ENCODE measurements at places on chromosomes 1 and 21.

- no peak for DNase-seq
These were observed 43.1 kb downstream of the KIF21B start for GRCh38 chr1:200980452-200980772.

DNA sequence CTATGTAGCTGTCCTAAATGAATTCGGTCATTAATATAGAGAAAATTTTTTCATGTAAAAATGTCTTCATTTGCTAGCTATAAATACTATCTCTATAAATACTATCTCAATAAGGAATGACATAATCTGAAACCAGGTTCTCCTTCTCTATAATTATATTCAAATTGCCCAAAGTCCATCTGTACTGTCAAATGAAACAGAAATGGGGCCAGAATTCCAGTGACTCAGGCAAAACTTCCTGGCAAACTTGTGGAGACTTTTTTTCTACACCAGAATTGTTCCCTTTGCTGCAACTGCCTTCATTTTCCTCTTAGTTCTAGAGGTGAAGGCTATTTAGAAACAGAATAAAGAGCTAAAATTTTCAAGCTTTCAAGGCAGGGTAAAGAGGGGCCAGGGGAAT lies 152.5 kb downstream of the KCNH1 start:
- DNase-seq: no peak

GRCh38 chr1:223840254-223840653 lies 5.5 kb downstream of the TP53BP2 start:
- no peak for DNase-seq

GRCh38 chr1:37098237-37098636 lies 63.9 kb upstream of the GRIK3 start:
- no peak for DNase-seq

- DNase-seq: no peak
These were observed 67.6 kb upstream of the ABCG1 start for GRCh38 chr21:42151148-42151947.

- no peak for DNase-seq
These were observed 5.9 kb downstream of the SOD1 start for GRCh38 chr21:31665397-31665796.

DNA sequence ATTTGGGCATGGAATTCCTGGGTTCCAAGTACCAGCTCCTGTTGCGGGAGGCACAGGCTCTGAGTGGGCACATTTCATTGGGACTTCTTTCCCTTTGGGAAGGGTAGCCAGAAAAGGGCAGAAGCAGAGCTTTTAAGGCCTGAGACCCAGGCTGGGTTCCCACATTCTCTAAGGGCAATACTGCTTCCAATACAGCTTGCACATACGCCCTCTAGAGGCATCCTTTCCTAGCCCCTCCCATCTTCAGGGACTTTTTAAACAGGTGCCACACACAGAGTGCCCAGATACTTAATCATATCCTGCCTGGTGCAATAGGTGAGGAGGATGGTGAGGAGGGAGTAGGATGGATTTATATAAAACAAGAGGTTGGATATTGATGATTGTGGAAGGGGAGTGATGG lies 5.7 kb downstream of the GPR88 start:
- no peak for DNase-seq

- no peak for DNase-seq
These were observed 1.8 kb upstream of the GJA4 start for GRCh38 chr1:34790985-34791384.

- no peak for DNase-seq
These were observed 21.9 kb downstream of the LYST start for GRCh38 chr1:235844776-235845175.

DNA sequence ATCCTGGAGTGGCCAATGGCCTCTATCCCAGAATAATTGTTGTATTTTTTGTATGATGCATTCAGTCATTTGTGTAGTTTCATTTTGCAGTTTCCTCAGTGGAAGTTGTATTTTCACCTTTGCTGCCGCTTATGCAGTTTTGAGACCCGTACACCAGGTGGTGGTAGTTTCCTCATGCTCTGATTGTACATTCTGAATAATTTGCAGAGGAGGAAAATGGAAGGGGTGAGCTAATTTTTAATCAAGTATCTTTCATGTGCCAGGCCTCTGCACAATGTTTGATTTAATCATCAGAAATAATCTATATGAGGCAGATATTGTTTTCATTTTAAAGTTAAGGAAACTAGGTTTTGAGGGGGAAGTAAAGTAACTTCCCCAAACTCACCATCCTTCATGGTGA lies 29.5 kb downstream of the HLX start:
- no peak for DNase-seq

GRCh38 chr1:203035111-203036000 lies 9.1 kb downstream of the PPFIA4 start:
- no peak for DNase-seq

DNA sequence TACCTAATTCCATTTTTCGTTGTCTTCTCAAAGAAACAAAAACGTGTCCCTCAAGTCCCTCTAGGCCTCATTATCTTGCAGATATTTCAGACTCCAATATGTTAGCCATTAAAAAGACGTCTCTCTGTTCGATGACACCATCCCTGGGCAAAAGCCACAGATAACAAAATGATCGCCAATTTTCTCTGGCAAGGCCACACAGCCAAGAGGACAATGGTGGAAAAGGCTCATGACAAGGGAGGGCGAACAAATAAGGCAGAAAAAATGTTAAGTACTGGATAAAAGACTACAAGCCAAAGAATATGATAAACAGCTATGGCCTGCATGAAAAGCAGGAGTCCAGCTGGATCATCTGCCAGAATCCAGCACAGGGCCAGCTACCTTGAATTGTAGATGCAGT lies 82.9 kb downstream of the TBX15 start:
- no peak for DNase-seq

DNA sequence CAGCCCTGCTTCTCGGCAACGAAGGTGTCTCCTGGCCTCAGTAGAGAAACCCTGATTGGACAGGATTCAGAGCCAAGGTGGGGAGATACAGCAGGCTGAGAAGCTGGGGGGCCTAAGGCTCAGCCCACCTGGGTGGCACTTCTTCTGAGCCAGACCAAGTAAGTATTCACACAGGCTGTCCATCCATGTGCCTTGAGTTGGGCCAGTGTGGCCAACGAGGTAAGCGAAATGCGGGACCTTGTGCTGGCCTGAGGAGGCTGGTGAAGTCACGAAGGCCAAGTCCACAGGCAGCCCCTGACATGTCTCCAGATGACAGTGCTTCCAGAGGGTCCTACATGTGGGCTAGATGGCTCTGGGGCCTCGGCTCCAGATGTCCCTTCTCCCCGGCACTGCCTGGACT lies 91.4 kb downstream of the ITPKB start:
- DNase-seq: no peak

DNA sequence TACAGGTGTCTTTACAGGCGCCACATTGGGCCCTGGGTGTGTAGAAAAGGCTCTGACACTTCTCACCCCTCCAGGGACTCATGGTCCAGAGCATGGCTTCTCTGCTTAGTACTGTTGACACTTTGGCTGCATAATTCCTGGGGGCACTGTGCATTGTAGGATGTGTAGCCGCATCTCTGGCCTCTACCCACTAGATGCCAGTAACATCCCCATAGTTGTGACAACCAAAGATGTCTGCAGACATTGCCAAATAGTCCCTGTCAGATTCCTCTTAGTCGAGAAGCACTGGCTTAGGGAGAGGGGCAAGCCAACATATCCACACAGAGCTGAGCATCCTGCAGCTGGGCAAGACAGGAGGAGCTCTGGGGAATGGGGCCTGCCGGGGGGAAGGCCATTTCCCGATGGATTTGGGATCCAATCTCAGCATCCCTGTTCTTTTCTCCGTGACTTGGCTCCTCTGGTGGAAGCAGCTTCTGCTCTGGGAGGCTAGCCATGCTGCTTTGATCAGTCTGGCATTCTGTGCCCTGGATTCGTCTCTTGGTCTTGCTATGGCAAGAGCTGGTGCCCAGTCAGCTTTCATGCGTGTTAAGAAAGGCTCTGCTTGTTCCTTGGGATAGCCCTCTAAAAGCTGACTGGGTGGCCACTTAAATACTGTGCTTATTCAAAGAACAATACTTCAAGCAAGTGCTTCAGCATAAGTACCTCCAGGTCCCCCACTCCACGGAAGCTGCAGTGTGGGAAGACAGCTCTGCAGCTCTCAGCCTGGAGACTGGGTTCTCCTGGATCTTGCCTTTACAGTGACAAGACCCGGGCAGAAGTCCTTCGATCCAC lies 38.3 kb upstream of the SCMH1 start:
- DNase-seq: no peak

DNA sequence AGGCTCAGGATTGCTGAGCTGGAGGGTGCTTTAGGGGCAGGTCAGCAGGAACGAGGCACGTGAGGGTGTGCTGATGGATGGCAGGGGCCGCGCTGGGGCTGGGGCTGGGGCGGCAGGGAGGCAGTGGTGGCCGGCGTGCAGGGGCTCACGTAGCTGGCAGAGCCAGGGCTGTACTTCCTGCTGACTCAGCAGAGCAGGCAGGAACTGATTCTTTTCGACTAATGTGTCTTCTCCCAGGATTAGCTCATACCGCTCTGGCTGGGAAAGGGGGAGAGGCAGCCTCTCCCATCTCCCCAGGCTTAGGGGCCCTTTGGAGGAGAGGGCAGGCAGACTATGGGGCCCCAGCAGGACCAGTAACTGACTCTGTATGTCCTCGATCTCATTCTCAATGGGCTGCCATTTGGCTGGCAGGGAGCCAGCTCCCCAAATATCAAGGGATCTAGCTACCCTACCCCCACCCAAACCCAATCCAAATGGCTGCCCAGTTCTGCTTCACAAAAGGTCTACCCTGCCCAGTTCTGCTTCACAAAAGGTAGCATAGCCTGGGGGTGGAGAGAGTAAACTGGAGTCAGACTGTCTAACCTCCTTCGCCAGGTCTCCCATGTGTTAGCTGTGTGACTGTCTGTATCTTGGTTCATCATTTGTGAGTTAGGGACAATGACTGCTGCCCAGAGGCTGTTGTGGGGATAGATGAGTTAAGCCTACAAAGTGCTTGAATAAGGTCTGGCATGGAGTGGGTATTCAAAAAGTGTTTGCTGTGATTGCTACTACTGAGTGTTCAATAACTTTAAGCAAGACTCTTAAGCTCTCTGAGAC lies 100.1 kb upstream of the SLC2A1 start:
- DNase-seq: no peak

DNA sequence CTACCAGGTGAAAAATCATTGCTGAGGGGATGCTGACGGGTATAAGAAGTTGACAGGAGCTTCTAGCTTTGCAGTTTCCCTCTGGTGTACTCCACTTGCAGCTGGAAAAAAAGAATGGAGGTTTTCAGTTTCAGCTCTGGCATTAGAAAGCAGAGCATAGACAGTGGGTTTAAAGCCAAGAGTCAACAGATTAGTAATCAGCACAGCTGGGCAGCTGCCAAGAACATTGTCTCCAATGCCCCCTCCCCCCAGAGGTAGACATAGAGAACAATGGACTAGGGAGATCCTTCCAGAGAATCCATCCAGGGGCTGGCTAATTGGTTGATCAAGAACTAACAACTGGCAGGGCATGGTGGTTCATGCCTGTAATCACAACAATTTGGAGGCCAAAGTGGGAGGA lies 10.1 kb upstream of the ZBTB8B start:
- DNase-seq: no peak

DNA sequence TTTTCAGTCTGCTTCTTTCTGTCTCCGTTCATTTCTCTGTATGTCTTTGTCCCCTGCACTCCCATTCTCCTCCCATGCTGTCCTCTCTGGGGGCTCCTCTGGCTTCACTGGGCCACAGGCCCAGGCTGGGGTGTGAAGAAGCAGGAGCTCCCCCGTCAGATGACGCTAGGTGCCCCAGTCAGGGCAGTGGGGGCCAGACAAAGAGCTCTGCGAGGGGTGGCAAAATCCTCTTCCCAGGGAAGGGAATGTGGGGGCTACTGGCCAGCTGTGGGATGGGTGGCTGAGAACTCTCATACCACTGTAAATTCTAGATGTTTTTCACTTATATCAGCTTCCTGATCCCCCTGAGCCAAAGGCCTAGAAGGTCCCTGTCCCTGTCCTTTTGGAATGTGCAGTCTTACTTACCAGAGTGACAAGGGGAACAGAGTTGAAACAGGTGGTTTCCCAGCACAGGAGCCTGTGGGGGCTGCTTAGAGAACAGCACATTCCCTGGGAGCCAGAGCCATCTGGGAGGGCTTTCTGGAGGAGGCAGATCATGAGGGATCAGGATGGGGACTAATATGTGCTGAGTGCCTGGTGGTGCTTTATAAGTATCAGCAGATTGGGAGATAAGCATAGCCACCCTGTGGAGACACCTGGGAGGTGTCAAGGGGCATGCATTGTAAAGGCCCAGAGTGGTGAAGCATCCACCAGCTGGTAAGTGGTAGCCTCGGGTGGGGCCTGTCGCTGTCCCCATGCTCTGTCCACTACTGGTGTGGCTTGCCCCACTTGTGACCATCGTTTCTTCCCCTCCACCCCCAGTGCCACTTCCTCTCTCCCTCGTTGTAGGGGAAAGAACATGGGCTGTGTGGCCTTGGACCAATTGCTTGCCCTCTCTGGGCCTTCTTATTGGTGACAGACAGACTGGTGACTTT lies 10.1 kb upstream of the PADI1 start:
- no peak for DNase-seq

DNA sequence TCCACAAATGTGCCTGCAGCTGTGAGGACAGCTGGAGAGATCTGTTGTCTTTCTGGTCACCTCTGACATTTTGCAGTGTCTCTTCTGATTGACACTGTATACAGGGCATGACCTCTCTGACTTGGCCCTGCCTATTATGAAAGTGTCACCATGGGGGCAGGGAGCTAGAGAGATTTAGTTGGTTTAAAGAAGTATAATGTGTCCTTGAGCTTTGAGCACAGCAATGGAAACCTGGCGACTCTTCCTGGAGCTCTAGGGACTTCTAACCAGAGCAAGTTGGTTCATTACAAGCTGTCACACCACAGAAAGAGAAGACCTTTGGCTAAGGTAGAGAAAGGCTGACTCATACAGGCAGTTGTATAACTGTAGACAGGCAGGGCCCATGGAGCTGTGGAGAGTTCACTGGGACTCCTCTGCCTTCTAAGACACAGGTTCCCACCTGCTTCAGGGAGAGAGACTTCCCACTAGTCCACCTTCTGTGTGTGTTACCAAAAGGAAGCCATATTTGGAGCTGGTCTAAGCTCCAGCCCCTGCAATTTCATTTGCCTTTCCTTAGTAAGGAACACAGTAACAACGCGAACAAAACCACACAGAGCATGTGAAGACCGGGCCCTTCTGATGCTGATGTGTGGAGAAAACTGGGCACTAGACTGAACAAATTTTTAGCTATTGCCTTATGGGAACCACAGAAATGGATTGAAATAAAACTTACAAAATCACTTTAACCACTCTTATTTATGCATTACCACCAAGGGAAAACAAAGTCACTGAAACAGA lies 90.5 kb upstream of the ADAR start:
- no peak for DNase-seq

GRCh38 chr1:100390531-100390930 lies 38.2 kb downstream of the CDC14A start:
- DNase-seq: no peak

DNA sequence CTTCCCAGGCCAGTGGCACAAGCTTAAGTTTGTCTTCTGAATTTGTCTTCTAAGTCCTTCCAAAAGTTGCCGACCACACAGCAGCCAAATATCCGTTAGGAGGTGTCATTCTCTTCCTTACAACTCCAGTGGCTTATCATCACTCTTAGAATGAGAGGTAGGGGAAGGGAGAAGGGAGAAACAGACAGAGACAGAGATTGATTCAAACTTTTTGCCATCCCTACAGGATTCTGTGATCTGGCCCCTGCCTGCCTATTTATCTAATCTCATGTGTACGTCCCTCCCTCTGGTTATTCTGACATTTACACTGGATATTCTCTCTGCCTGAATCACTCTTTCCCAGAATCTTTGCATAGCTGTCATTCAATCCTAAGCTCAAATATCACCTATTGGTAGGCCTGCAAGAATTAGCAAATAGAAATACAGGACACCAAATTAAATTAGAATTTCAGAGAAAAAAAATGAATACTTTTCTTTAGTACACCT lies 488 bp upstream of the GNL2 start:
- DNase-seq: no peak
